ENCODE measurements at places on chromosomes 7 and 10. TPM values are rescaled to one million over a fixed set of nuclear protein-coding genes. Genes with fewer than 3 reads are reported as not detected.

GRCh38 chr7:153470004-153470671, 582.1 kb upstream of the DPP6 start:
- no peak overlapping the region for H3K4me3 ChIP-seq
- H3K27me3 ChIP-seq = no peaks in the 10 kb centered on the region
- no peaks in the 10 kb centered on the region for H3K36me3 ChIP-seq
- H3K4me1 ChIP-seq = peaks cover 40% of the 10 kb centered on the region
- DNase-seq = peak; percentile 59
- H3K27ac ChIP-seq = no peak overlapping the region

GRCh38 chr10:100551196-100551595, 15.5 kb downstream of the HIF1AN start:
- H3K36me3 ChIP-seq = peaks cover 34% of the 10 kb centered on the region
- H3K4me1 ChIP-seq = no peaks in the 10 kb centered on the region
- no peak overlapping the region for H3K27ac ChIP-seq
- H3K27me3 ChIP-seq = no peaks in the 10 kb centered on the region

GRCh38 chr7:114929570-114929969, 7.7 kb downstream of the MDFIC start:
- H3K4me1 ChIP-seq = peaks cover 39% of the 10 kb centered on the region
- no peak overlapping the region for H3K27ac ChIP-seq
- no peaks in the 10 kb centered on the region for H3K27me3 ChIP-seq
- no peak for DNase-seq
- H3K4me3 ChIP-seq = no peak overlapping the region

- peaks cover 15% of the 10 kb centered on the region for H3K4me1 ChIP-seq
- no peaks in the 10 kb centered on the region for H3K36me3 ChIP-seq
- no peak overlapping the region for H3K27ac ChIP-seq
- H3K4me3 ChIP-seq = no peak overlapping the region
- DNase-seq = no peak
Measured at GRCh38 chr7:5492636-5493020, 69.0 kb upstream of the TNRC18 start.

GRCh38 chr7:33050535-33051318, 11.8 kb downstream of the NT5C3A start:
- no peak for DNase-seq
- H3K27me3 ChIP-seq = no peaks in the 10 kb centered on the region
- no peaks in the 10 kb centered on the region for H3K36me3 ChIP-seq

GRCh38 chr10:131316321-131317075, 5.0 kb upstream of the TCERG1L start:
- peaks cover 5% of the 10 kb centered on the region for H3K4me1 ChIP-seq
- no peaks in the 10 kb centered on the region for H3K36me3 ChIP-seq
- H3K27ac ChIP-seq = no peak overlapping the region
- no peak overlapping the region for H3K4me3 ChIP-seq

GRCh38 chr10:106181501-106181900, 983.0 kb downstream of the SORCS1 start:
- no peak overlapping the region for H3K4me3 ChIP-seq
- H3K27me3 ChIP-seq = no peaks in the 10 kb centered on the region
- no peaks in the 10 kb centered on the region for H3K4me1 ChIP-seq
- no peak for DNase-seq
- no peak overlapping the region for H3K27ac ChIP-seq

- H3K4me3 ChIP-seq = no peak overlapping the region
- H3K27me3 ChIP-seq = no peaks in the 10 kb centered on the region
- H3K36me3 ChIP-seq = no peaks in the 10 kb centered on the region
- DNase-seq = no peak
Measured at GRCh38 chr10:26384600-26384999, 53.5 kb upstream of the APBB1IP start.

DNA sequence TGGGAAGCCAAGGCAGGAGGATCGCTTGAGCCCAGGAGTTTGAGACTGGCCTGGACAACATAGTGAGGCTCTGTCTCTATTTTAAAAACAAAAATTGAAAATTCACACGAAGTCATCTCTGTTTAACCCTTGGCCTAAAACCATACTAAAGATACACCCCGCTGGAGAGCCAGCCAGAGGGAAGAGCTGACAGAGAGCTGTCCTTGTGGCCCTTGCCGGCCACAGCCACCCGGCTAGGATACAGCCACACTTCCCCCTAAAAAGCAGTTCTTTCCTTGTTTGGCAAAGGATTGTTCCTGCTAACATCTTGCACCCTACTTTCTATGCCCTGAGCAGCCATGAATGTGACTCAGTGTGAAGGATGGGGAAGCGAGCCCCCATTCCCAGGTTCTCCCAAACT, 49.6 kb downstream of the SH3PXD2A start:
- no peak overlapping the region for H3K4me3 ChIP-seq
- H3K27ac ChIP-seq = no peak overlapping the region
- DNase-seq = no peak
- no peaks in the 10 kb centered on the region for H3K27me3 ChIP-seq
- H3K4me1 ChIP-seq = peaks cover 3% of the 10 kb centered on the region
- no peaks in the 10 kb centered on the region for H3K36me3 ChIP-seq

DNA sequence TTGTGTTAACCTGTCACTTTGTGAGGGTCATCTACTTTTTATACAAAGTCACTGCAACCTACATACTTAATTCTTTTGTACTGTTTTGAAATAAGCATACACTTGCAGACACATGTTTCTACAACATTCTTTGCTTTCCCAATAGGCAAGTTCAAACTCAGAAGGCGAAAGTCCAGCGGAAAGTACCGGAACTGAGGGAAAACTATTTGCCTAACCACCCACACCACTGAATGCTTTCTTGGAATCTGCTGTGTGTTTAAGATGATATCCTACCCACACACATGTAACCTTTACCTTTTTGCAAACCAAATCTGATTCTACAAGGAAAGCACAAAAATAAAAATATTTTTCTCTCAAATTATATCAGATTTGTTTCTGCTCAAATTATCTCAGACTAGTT, 139.4 kb upstream of the AGR3 start:
- H3K27ac ChIP-seq = peak overlapping the region; percentile 26
- no peak for DNase-seq
- H3K4me1 ChIP-seq = peaks cover 7% of the 10 kb centered on the region
- H3K36me3 ChIP-seq = no peaks in the 10 kb centered on the region
- H3K4me3 ChIP-seq = no peak overlapping the region
- no peaks in the 10 kb centered on the region for H3K27me3 ChIP-seq

GRCh38 chr7:1419310-1419634, 40.0 kb downstream of the MICALL2 start:
- no peaks in the 10 kb centered on the region for H3K27me3 ChIP-seq
- H3K27ac ChIP-seq = no peak overlapping the region
- no peak overlapping the region for H3K4me3 ChIP-seq
- H3K4me1 ChIP-seq = no peaks in the 10 kb centered on the region
- H3K36me3 ChIP-seq = no peaks in the 10 kb centered on the region
- no peak for DNase-seq

DNA sequence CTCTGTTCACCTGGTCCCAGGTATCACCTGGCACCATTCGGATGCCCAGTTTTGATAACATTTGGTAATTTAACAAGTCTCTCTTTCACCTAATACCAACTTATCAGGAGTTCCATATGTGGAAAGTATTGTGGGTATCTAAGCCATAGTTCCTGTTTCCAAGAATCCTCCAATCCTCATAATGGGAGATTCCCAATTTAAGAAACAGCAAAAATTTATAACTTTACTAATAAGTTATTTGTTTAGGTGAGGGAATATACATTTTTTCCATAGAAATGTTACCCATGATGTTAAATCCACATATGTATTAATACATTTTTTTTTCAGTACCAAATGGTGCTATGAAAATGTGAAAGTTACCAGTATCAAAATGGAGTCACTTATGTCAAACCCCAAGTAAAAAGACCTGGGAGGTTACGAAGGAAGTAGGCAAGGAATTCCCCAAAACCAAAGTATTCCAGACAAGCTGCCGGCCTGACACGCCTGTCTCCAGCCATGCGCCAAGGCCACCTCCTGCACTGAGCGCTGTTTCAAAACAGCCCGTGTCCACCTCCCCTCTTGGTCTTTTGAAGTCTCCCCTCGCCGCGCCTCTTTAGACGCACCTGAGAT, 44.8 kb downstream of the PRKCQ start:
- H3K27me3 ChIP-seq = no peaks in the 10 kb centered on the region
- H3K36me3 ChIP-seq = no peaks in the 10 kb centered on the region
- H3K4me3 ChIP-seq = no peak overlapping the region
- H3K4me1 ChIP-seq = no peaks in the 10 kb centered on the region

DNA sequence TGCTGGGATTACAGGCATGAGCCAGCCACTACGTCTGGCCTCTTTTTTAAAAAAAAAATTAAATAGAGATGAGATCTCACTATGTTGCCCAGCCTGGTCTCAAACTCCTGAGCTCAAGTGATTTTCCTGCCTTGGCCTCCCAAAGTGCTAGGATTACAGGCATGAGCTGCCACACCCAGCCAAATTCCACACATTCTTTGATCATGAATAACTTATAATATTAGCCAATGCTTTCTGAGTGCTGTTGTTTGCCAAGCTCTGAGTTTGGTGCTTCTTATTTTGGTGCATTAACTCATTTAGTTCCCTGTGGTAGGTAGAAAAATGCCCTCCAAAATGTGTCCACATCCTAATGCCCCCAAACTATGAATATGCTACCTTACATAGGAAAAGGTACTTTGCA, 47.2 kb upstream of the MKI67 start:
- DNase-seq = no peak
- no peak overlapping the region for H3K4me3 ChIP-seq
- no peaks in the 10 kb centered on the region for H3K4me1 ChIP-seq
- no peaks in the 10 kb centered on the region for H3K36me3 ChIP-seq
- H3K27me3 ChIP-seq = no peaks in the 10 kb centered on the region

- no peak overlapping the region for H3K27ac ChIP-seq
- peak overlapping the region; percentile 95 for H3K4me3 ChIP-seq
- peak; percentile 57 for DNase-seq
- peaks cover 16% of the 10 kb centered on the region for H3K4me1 ChIP-seq
- H3K27me3 ChIP-seq = no peaks in the 10 kb centered on the region
Measured at GRCh38 chr10:14879124-14879927, 660 bp downstream of the SUV39H2 start.

- H3K4me1 ChIP-seq = no peaks in the 10 kb centered on the region
- H3K27ac ChIP-seq = no peak overlapping the region
- no peak for DNase-seq
- no peaks in the 10 kb centered on the region for H3K36me3 ChIP-seq
- no peak overlapping the region for H3K4me3 ChIP-seq
Measured at GRCh38 chr10:1642600-1643160, 94.6 kb downstream of the ADARB2 start.

GRCh38 chr10:21751341-21752310, 217.6 kb downstream of the MLLT10 start:
- H3K27ac ChIP-seq = no peak overlapping the region
- no peaks in the 10 kb centered on the region for H3K27me3 ChIP-seq
- H3K36me3 ChIP-seq = no peaks in the 10 kb centered on the region
- DNase-seq = no peak
- H3K4me3 ChIP-seq = no peak overlapping the region

- H3K27ac ChIP-seq = no peak overlapping the region
- no peak for DNase-seq
- H3K36me3 ChIP-seq = no peaks in the 10 kb centered on the region
- H3K4me1 ChIP-seq = peaks cover 7% of the 10 kb centered on the region
- H3K4me3 ChIP-seq = no peak overlapping the region
Measured at GRCh38 chr7:1659696-1660095, 10.4 kb upstream of the ELFN1 start.

GRCh38 chr7:64300641-64301405, 12.9 kb upstream of the ZNF736 start:
- H3K27me3 ChIP-seq = no peaks in the 10 kb centered on the region
- no peak overlapping the region for H3K27ac ChIP-seq
- no peaks in the 10 kb centered on the region for H3K36me3 ChIP-seq
- H3K4me3 ChIP-seq = no peak overlapping the region
- no peaks in the 10 kb centered on the region for H3K4me1 ChIP-seq

- H3K27me3 ChIP-seq = no peaks in the 10 kb centered on the region
- DNase-seq = peak; percentile 53
- H3K27ac ChIP-seq = no peak overlapping the region
- no peak overlapping the region for H3K4me3 ChIP-seq
Measured at GRCh38 chr7:22444181-22444971, 55.6 kb downstream of the STEAP1B start.

DNA sequence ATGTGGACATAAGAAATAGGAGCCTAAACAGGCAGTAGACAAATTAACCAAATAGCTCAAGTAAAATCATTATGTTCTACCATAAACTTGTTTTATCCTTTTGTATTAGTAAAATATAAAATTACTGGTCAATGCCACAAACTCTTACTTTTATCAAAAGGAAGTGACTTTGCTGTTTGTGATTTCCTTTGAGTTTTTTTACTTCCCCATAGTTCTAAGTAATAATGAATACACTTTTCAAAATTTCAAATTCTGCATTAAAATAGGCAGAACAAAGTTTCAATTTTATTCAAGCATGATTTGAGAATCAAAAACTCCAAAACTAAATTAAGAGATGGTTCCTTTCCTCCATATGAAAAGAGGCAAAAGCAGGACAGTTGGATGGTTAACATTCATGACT, 139.7 kb upstream of the ABCB5 start:
- H3K36me3 ChIP-seq = no peaks in the 10 kb centered on the region
- DNase-seq = no peak
- no peaks in the 10 kb centered on the region for H3K27me3 ChIP-seq
- no peaks in the 10 kb centered on the region for H3K4me1 ChIP-seq
- no peak overlapping the region for H3K27ac ChIP-seq

DNA sequence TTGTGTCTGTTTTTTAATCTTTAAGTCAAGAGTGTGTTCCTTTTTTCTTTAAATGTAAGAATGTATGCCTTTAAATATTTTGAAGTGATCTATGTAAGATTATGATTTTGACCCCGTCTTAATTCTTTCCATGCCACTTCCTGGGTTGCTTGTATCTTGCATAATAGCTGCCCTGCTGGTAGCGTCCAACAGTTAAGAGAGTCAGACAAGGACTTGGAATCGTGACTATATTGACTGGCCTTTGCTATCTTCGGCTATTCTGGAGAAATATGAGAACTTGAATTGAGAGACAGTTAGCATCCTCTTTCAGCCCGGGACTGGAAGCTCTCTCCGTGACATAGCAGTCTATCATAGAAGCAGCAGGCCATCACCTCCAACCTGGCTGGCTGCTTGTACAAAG, 13.0 kb downstream of the NRP1 start:
- no peaks in the 10 kb centered on the region for H3K27me3 ChIP-seq
- no peak overlapping the region for H3K27ac ChIP-seq
- no peaks in the 10 kb centered on the region for H3K4me1 ChIP-seq
- H3K4me3 ChIP-seq = no peak overlapping the region
- H3K36me3 ChIP-seq = no peaks in the 10 kb centered on the region
- no peak for DNase-seq

- H3K36me3 ChIP-seq = no peaks in the 10 kb centered on the region
- H3K27ac ChIP-seq = peak overlapping the region; percentile 0
- DNase-seq = peak; percentile 9
- peaks cover 29% of the 10 kb centered on the region for H3K4me1 ChIP-seq
- H3K4me3 ChIP-seq = no peak overlapping the region
- H3K27me3 ChIP-seq = no peaks in the 10 kb centered on the region
Measured at GRCh38 chr10:64011912-64012714, 490.9 kb downstream of the REEP3 start.

The RNF32 gene
- 1.1 TPM for total RNA-seq

The HELLS gene
- total RNA-seq = 11.2 TPM

The PRSS58 gene
- total RNA-seq = not detected

The ADAM8 gene
- total RNA-seq = 1.6 TPM

The TCAF1 gene
- 55.2 TPM for total RNA-seq

The CALN1 gene
- total RNA-seq = under 0.01 TPM

The PKD2L1 gene
- not detected for total RNA-seq

The TMEM270 gene
- not detected for total RNA-seq

The SLC26A4 gene
- 285 TPM for total RNA-seq

Measured in thyroid gland (tissue), 4 donors.